Large intestine (tissue), 12 donors: ENCODE measurements at places on chromosomes 16 and 17. TPM values are rescaled to one million over a fixed set of nuclear protein-coding genes. Genes with fewer than 3 reads are reported as not detected.
A peak's percentile ranks its signal among the peaks of the same experiment; 100 is the strongest.

PLCG2 gene
- polyA plus RNA-seq: 20.4 TPM

- peaks cover 39% of the 10 kb centered on the region for H3K4me1 ChIP-seq
- H3K27me3 ChIP-seq: no peaks in the 10 kb centered on the region
- H3K4me3 ChIP-seq: no peak overlapping the region
- peak; percentile 94 for DNase-seq
- H3K27ac ChIP-seq: peak overlapping the region; percentile 95
- no peaks in the 10 kb centered on the region for H3K36me3 ChIP-seq
These were observed 118.9 kb downstream of the AATF start for GRCh38 chr17:37067555-37068111.

MFAP4 gene
- polyA plus RNA-seq: 116 TPM

DNA sequence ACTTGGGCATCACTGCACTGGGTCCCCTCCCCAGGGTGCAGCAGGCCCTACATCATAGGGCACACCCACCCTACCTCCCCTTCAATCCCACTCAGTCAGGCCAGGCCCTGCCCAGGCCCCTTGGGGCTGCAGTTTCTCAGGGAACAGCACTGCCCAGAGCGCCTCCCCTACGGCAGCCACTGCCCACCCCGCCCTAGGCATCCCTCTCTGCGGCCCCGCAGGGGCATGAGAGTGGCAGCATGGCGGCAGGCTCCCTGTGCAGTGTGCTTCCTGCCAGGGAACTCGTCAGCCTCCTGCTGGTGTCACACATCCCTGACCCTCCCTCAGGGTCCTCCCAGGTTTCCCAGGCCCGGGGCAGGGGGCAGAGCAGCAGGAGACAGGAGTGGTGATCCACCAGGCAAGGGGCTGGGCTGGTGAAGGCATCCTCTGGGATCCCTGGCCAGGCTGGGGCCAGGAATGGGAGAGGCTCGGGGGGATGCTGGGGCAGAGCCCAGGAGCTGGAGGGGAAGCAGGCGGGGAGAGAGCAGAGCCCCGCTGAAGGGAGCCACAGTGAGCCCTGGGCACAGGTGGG, 16.2 kb upstream of the BAHCC1 start:
- no peak for DNase-seq
- H3K4me1 ChIP-seq: no peaks in the 10 kb centered on the region
- no peaks in the 10 kb centered on the region for H3K36me3 ChIP-seq
- no peak overlapping the region for H3K4me3 ChIP-seq
- H3K27me3 ChIP-seq: no peaks in the 10 kb centered on the region
- no peak overlapping the region for H3K27ac ChIP-seq

DNA sequence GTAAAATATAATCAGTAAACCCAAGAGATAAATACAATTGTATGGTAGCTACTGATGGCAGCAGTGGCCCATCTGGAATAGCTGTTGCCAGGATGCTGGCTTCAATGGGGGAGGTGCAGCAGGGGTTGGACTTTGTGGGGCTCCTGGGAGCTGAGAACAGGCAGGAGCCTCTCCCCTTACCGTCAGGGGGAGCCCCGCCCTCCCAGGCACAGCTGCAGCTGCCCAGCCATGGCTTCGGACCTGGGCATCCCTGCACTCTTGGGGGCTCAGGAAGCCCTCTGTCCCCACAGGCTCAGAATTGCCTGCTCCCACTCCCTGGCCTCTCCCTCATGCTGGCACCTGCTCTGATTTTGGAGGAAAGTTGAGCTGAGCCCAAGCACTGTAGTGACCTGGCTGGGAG, 741.1 kb downstream of the CDH11 start:
- H3K27me3 ChIP-seq: no peaks in the 10 kb centered on the region
- no peak overlapping the region for H3K27ac ChIP-seq
- H3K36me3 ChIP-seq: no peaks in the 10 kb centered on the region
- H3K4me3 ChIP-seq: no peak overlapping the region

DNA sequence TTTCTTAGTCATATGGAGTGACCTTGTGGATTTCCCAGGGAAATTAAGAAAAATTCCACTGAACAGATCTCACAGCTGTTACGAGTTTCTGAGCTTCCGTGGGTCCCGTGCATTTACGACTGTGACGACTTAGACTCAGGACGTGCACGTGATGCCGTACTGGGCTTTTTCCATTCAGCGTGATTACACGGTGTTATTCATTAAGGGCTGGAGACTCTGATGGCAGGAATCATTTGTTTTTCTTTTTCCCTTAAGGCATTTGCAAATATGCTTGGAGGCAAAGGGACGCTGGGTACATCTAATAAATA, 57.2 kb downstream of the TBC1D16 start:
- no peak overlapping the region for H3K4me3 ChIP-seq
- H3K27ac ChIP-seq: no peak overlapping the region
- H3K27me3 ChIP-seq: no peaks in the 10 kb centered on the region

WBP2 gene
- 107 TPM for polyA plus RNA-seq
